ENCODE measurements at places on chromosomes 4 and X.
A peak's percentile ranks its signal among the peaks of the same experiment; 100 is the strongest.

DNA sequence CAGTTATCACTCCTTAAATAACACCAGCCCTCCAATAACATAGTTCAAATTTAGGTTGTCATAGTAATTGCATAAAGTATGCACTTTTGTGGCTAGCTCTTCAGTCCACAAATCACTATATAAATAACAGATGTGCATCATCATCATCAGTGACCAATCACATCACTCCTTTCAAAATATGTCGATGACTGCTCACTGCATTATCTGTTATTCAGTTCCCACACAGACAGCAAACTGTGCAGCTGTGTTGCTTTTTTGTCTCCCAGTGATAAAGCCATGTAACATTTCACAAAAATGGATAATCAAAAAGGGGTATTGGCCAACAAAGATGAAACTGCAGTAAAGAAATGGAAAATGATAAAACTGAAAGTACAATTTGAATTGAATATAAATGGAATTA, 205.4 kb downstream of the DCLK2 start:
- DNase-seq: no peak

- no peak for DNase-seq
Observed at GRCh38 chrX:7262551-7262950, 114.6 kb upstream of the PUDP start.

GRCh38 chr4:30535255-30535654, 184.9 kb upstream of the PCDH7 start:
- no peak for DNase-seq

GRCh38 chr4:17690898-17691297, 76.5 kb downstream of the MED28 start:
- DNase-seq: no peak

- DNase-seq: peak; percentile 86
Observed at GRCh38 chr4:64341711-64342110, 67.5 kb downstream of the TECRL start.

- DNase-seq: no peak
Observed at GRCh38 chr4:153792618-153793247, 3.9 kb upstream of the SFRP2 start.

DNA sequence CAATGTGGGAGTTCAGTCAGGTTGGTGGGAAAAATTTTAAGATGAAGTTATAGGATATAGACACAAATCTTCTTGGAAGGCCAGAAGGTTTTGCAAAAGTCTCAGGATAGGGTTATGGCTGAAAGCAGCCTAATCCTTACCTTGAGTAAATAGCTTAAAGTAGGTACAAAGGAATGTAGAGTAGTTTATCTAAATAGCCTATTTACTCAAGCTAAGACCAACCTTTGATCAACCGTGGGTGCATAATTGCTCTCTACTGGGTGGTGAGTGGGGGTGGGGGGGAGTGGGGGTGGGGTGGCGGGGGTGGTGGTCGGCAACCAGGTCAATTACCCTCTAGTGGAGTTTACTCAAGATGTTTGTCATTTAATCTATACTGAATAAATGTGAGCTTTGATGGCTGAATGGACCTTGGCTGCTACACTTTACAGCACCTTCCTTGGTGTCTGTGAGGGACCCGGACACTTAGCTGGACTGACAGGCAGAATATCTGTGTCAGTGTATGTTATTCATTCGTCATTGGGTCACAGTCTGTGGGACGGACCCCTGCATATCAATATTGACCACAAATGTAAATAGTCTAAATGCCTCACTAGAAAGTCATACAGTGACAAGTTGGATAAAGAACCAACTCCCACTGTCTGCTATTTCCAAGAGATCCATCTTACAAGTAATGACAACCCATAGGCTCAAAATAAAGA, 545.7 kb upstream of the PABPC4L start:
- DNase-seq: no peak

GRCh38 chr4:187183346-187183745, 459.7 kb upstream of the FAT1 start:
- no peak for DNase-seq

DNA sequence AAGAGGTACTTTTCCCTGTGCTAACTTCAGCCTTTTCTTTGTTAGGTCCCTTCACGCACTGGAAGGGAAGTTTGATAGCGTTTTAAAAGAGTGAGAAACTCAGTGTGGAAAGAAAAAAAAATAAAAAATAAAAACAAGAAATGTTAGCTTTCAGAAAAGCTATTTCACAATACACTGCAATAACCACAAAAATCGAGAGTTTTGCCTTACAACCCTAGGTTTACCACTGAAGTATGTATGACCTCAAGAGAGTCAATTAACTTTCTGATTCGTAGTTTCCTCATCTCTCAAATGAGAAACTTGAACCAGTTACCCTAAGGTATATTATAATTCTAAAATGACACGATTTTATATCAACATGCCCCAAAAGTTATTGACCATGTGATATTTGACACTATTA, 93.9 kb upstream of the JADE1 start:
- no peak for DNase-seq

DNA sequence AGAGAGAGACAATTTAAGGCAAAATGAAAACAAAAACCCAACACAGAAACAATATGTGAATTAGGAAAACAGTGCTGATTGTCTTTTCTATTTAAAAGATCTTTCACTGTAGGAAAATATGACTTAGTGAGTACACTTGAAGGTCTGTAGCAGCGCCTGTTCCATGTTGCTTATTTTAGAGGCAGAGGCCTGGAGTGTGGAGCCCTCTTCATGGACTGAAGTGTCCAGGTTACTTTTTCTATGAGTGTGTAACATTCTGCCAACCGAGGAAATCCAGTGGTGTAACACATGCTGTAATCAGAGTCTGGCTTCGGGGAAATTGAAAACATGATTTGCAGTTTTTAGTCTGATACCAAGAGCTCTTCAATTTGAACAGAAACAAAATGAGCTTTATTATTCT, 64.0 kb upstream of the GPRIN3 start:
- DNase-seq: no peak

- DNase-seq: no peak
Observed at GRCh38 chr4:5267408-5267807, 216.1 kb downstream of the STK32B start.

DNA sequence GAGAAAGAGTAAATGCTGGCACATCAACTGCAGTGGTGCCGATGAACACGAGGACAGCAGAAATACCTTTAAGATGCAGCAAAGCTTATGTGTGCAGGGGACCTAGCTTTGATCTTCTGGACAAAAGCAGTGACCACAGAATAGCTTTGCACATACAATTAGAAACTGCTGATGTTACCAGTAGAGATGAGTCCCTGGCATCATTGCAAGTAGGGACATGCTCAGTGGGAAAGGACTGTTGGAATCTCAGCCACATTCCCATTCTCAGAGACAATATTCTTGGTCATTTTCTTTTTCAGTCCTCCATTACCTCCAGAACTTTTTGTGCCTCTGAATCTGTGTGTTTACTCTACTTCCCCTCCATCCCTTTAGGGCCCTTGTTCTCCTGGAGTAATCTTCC, 16.9 kb upstream of the PDLIM3 start:
- no peak for DNase-seq

DNA sequence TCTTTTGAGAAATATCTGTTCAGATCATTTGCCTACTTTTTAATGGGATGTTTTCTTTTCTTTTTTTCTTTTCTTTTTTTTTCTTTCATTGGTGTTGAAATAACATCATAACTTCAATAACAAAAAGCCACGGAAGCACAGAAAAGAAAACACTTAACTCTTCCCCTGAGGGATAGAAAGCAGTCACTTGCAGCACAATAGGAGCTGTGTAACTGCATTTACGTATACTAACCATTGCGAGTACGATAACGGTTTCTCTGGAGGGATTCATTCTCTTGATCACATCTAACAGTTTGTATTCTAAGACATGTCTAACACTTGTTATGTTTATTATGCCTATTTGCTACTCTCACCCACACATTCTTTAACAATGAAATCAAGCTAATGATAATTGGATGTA, 27.3 kb downstream of the C4orf46 start:
- DNase-seq: no peak

DNA sequence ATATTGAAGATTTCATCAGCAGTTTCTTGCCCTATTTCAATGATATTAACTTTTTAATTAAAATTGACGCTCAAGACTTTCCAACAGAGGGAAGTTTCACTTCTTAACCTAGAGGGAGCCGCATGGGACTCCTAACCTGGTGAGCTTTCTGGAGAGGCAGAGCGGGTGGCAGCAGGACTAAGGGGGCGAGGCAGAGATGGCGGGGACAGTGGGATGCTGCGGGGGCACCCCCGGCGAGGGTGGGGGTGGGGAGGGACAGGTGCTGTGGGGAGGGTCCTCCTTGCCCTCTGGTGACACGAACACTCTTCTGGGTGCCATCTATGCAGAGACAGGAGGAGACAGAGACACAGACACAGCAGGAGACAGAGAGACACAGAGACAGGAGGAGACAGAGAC, 104.4 kb downstream of the ADRA2C start:
- DNase-seq: no peak

DNA sequence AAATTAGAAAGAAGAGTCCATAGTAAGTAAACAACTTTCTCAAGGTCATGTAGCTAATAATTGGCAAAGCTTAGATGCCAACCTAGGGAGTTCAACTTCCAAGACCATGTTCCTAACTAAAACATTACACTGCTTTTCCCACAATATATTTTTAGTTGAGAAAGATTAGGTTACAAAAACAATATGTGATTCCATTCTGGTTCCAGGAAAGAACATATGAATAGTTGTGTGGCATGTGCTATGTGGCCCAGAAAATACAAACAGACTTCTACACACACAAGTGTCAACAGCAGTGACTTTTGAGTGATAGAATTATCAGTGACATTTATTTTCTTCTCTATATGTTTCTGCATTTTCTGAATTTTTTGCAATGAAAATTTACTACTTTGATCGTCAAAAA, 62.7 kb upstream of the EDNRA start:
- no peak for DNase-seq

DNA sequence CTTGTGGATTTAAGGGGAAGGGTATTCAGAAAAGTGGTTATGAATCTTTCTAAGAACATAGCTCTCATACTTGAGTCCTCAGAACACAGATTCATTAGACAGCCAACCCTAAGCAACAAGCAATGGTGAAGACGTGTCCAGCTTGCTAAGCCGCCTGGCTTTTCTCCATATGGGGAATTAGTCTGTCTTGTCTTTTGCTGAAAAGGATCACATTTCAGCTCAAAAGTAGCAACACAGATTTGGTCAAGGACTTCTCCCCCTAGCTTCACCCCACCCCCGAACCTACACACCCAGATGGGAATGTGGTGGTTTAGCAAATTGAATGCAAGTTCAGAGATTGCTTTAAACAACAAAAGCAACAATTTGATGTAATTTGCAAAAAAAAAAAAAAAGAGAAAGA, 103.3 kb upstream of the RASGEF1B start:
- peak; percentile 50 for DNase-seq

DNA sequence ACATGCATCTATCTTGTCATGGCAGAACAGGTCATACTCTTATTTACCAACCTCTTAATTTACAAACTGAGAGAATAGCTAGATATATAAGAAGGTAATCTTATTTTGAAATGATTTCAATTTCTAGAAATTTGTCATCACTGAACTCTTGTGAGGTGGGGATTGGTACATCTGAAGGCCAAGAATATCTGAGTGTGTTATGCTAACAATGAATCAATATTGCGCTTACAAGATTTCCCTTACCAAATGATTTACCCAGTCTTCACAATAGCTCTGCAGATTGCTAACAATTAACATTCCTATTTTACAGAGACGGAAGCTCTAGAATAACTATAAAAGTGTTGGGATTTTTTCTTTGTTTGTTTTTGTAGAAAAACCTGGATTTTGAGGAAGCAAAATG, 48.3 kb downstream of the RBPJ start:
- DNase-seq: no peak

- DNase-seq: no peak
Observed at GRCh38 chr4:152112887-152113286, 352.1 kb upstream of the GATB start.

- DNase-seq: no peak
Observed at GRCh38 chr4:150462743-150463142, 119.2 kb upstream of the MAB21L2 start.

GRCh38 chrX:85365370-85365995, 14.0 kb downstream of the POF1B start:
- no peak for DNase-seq

- no peak for DNase-seq
Observed at GRCh38 chrX:115503099-115503498, 57.9 kb upstream of the PLS3 start.

GRCh38 chrX:96707804-96708203, 23.2 kb downstream of the DIAPH2 start:
- no peak for DNase-seq

- DNase-seq: no peak
Observed at GRCh38 chr4:8837181-8837841, 34.3 kb downstream of the HMX1 start.

GRCh38 chr4:105002278-105002677, 144.4 kb upstream of the TET2 start:
- DNase-seq: no peak

- DNase-seq: no peak
Observed at GRCh38 chr4:169160825-169161224, 109.9 kb downstream of the SH3RF1 start.

GRCh38 chr4:101237773-101238172, 109.6 kb downstream of the PPP3CA start:
- DNase-seq: no peak

- DNase-seq: no peak
Observed at GRCh38 chrX:40093586-40093985, 4.2 kb downstream of the BCOR start.

DNA sequence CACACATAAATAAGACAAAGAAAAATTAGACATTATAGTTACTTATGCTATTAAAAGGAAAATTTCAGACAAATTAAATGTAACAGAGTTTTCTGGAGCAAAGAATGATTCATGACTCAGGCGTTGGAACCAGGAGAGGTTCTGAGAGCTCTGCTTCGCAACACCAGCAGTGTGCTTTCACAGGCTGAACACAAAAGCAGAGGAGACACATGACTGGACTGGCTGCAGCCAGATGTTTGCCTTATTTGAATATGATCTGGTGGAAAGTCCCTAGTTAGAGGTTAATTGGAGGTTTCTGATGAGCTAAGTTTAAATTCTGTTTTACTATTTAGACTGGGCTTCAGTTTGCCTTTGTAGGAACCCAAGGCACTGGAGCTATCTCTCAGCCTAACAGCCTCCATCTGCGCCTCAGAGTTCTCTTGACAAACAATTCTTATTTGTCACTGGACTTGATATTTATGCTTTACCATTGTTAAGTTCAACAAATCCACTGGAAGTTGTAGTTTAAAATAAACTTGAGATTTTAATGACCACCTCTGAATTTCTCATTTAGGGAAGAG, 16.2 kb downstream of the BOD1L1 start:
- DNase-seq: no peak

GRCh38 chr4:185889585-185889984, 77.6 kb upstream of the SORBS2 start:
- DNase-seq: no peak

DNA sequence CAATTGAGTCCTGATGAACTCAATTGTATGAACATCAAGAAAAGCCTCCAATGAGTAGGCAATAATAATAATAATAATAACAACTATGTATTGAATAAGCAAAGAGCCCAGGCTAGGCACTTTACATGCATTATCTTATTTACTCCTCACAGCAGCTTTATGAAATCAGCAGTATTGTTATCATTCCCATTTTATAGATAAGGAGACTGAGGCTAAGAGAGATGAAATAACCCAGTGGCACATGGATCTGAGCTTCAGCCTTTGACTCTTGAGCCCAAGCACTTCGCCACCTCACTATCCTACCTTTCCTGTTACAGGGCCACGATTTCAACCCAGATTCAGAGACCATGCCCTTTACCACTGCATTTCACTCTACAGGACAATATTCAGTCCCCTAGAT, 3.2 kb downstream of the RAB33A start:
- no peak for DNase-seq
